Cardiac muscle cell (in vitro differentiated cells and primary cell): ENCODE measurements at places on chromosomes 1 and 21. TPM values are rescaled to one million over a fixed set of nuclear protein-coding genes. Genes with fewer than 3 reads are reported as not detected.

GRCh38 chr1:160211046-160211790 lies 6.0 kb downstream of the PEA15 start:
- no peak overlapping the region for H3K4me3 ChIP-seq
- H3K4me1 ChIP-seq = peaks cover 68% of the 10 kb centered on the region
- DNase-seq = no peak
- no peaks in the 10 kb centered on the region for H3K27me3 ChIP-seq
- peaks cover 32% of the 10 kb centered on the region for H3K36me3 ChIP-seq

DNA sequence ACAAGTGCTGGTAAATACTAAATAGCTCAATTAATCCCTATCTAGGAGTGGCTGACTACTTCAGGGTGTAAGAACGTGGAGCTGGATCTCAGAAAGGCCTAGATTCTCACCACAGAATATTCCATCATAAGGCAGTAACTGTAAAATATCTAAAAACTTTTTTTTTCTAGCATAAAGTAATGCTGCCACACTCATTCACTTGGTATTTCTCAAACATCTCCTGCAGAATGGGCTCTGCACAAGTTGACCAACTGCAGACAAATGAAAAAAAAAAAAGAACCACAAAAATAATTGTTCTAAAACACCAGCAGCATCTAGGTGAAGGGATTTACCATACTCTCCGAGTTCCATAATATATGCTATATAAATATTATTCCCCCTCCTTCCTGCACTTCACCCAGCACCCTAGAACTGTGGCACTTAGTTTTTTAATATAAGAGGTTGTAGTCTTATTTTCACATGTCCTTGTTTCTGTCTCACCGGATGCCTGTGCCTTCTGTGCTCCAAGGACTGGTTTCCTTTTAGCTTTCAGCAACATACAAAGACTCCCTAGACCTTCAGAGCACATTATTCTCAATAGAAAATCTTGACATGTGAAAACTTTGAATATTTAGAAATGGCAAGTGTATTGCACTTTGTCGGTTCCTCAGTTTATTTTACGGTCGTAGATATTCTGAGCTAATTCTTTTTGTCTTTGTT lies 8.9 kb downstream of the VSIG8 start:
- peak overlapping the region; percentile 32 for H3K4me3 ChIP-seq
- peaks cover 47% of the 10 kb centered on the region for H3K27me3 ChIP-seq
- no peak overlapping the region for H3K27ac ChIP-seq
- H3K4me1 ChIP-seq = peaks cover 8% of the 10 kb centered on the region

- no peaks in the 10 kb centered on the region for H3K27me3 ChIP-seq
- H3K27ac ChIP-seq = no peak overlapping the region
- peaks cover 6% of the 10 kb centered on the region for H3K4me1 ChIP-seq
- H3K4me3 ChIP-seq = no peak overlapping the region
Observed at GRCh38 chr1:65229754-65230339, 79.5 kb upstream of the DNAJC6 start.

- H3K27ac ChIP-seq = no peak overlapping the region
- H3K4me1 ChIP-seq = peaks cover 11% of the 10 kb centered on the region
- H3K4me3 ChIP-seq = no peak overlapping the region
- DNase-seq = no peak
- no peaks in the 10 kb centered on the region for H3K27me3 ChIP-seq
- no peaks in the 10 kb centered on the region for H3K36me3 ChIP-seq
Observed at GRCh38 chr1:94428441-94428840, 10.3 kb downstream of the ABCD3 start.

DNA sequence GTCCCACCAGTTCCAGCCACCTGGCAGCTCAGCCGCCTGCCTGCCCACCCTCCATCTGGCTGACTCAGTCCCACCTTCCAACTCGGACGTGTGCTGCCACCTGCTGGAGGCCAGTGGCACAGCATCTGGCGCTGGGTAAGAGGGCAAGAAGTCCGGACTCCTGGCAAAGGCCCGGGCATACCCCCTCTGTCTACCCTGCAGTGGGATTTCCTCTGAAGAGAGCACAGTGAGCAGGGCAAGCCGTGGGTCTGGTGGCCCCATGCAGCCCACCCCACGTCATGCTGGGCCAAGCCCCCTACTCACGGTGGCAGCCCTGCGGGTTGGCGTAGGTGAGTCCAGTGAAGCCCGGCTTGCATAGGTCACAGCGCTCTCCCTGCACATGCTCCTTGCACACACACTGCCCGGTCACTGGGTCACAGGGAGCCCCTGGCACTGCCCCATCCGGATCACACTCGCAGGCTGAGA lies 24.5 kb downstream of the LAMB3 start:
- H3K4me1 ChIP-seq = peaks cover 22% of the 10 kb centered on the region
- peak; percentile 87 for DNase-seq
- no peaks in the 10 kb centered on the region for H3K27me3 ChIP-seq
- H3K27ac ChIP-seq = no peak overlapping the region
- H3K4me3 ChIP-seq = no peak overlapping the region

GRCh38 chr1:119935373-119935772 lies 39.1 kb upstream of the ADAM30 start:
- peaks cover 27% of the 10 kb centered on the region for H3K36me3 ChIP-seq
- H3K27me3 ChIP-seq = no peaks in the 10 kb centered on the region
- no peaks in the 10 kb centered on the region for H3K4me1 ChIP-seq
- H3K4me3 ChIP-seq = no peak overlapping the region
- no peak overlapping the region for H3K27ac ChIP-seq

GRCh38 chr1:225861834-225862580 lies 20.2 kb downstream of the TMEM63A start:
- no peak overlapping the region for H3K27ac ChIP-seq
- DNase-seq = no peak

- peaks cover 37% of the 10 kb centered on the region for H3K4me1 ChIP-seq
- H3K27me3 ChIP-seq = no peaks in the 10 kb centered on the region
- peak overlapping the region; percentile 78 for H3K27ac ChIP-seq
- no peak for DNase-seq
Observed at GRCh38 chr1:27536010-27536757, 46.2 kb upstream of the WASF2 start.

The NES gene
- total RNA-seq = 302 and 391 TPM in 2 replicates

The NR1I3 gene
- total RNA-seq = 0.33 TPM in 1 of 2 replicates, not detected in the other
